ENCODE measurements at places on chromosomes 2 and 18.

DNA sequence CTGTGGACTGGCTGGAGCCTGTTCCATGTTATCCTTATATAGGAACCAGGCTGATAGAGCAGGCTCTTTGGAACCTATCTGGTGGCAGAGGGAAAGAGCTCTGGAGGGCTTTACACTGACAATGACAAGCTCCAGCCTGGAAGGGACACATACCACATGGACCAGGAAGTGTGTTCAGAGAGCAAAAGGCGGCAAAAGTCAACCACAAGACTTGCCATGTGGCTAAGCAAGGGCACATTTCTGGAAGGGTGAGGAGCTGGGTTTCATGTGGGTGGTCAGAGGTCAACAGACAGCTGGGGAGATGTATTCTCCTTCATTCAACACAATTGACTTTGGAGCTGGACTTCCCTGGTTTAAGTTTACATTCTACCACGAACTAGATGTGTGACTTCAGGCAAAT is 325.2 kb downstream of the DYSF start:
- no peak for DNase-seq

GRCh38 chr2:96315400-96316071 is 9.6 kb upstream of the ITPRIPL1 start:
- peak; percentile 23 for DNase-seq

DNA sequence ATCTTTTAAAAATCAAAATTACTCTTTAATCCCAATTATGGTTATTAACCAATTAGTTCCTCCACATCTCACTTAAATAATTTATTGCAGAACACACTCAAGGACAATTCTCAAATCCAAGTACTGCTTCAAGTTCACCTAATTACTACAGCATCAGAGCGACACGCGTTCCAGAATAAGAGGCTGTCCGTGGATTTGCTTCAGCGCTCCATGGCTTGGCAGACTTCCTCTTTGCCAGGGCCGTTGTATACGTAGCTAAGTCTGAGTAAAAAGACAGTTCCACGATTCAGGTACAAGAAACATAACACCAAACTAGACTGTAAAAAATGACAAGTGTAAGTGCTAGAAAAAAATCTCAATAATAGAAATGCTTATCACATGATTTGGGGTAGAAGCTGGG is 153.2 kb upstream of the MYT1L start:
- no peak for DNase-seq

GRCh38 chr2:61845320-61845719 is 8.5 kb downstream of the FAM161A start:
- DNase-seq: no peak

GRCh38 chr2:8435608-8436007 is 246.2 kb upstream of the ID2 start:
- DNase-seq: no peak

- DNase-seq: no peak
Measured at GRCh38 chr18:54135216-54135615, 89.3 kb downstream of the MBD2 start.

GRCh38 chr2:229838729-229839128 is 83.1 kb downstream of the TRIP12 start:
- DNase-seq: no peak

GRCh38 chr2:76270096-76270710 is 559.5 kb upstream of the GCFC2 start:
- DNase-seq: no peak

DNA sequence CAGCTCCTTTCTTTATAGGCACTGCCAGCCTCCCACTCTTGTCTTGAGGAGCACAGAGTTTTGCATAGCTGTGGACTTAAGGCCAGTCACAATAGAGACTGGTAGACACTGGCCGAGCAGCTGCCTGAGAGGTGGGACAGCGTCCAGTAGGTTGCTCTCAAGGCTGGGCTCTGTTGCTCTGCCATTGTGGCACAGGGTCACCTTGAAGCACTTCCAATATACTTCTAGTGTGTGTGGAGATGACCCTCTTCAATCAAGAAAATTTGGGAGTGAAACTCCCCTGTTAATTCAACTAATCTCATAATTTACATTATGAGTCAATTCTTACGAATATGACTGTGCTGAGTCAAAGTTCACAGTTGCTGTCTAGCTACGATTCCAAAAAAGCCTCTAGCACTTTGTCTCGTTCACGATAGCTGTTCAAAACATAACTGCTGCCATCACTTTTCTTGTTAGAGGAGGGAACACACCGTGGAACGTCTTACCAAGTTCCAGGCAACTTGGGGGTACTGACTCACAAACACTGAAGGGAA is 636.2 kb downstream of the EPHA4 start:
- no peak for DNase-seq

GRCh38 chr2:236662231-236663185 is 92.9 kb downstream of the ACKR3 start:
- DNase-seq: no peak

GRCh38 chr2:157903626-157904025 is 27.5 kb upstream of the ACVR1 start:
- no peak for DNase-seq

- DNase-seq: no peak
Measured at GRCh38 chr2:189679226-189679625, 4.8 kb downstream of the ANKAR start.

- DNase-seq: no peak
Measured at GRCh38 chr2:170571612-170572011, 143.5 kb upstream of the SP5 start.

DNA sequence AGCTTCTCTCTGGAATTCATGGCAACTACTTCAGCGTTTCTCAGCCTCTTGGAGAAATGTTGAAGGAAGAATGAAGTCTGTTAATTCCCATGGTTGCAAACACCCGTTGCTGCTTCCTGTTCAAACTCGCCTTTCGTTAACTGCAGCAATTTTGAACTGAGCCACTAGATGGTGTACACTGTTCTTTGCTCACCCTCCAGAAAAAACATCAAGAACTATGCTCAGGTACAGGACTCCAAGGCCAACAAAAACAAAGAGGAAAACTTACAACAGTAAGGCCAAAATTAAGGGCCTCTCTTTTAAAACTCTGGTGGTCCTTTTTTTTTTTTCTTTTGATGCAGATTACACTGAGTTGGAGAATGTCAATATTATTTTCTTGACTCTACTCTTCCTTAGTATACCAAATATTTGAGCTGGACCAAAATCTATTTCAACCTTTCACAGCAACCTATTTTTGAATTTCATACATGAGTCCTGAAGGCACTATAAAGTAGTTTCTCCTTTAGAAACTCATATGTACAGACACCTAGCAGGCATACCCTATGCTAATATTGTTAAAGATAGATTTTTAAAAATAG is 58.2 kb downstream of the KLHL14 start:
- DNase-seq: peak; percentile 25

DNA sequence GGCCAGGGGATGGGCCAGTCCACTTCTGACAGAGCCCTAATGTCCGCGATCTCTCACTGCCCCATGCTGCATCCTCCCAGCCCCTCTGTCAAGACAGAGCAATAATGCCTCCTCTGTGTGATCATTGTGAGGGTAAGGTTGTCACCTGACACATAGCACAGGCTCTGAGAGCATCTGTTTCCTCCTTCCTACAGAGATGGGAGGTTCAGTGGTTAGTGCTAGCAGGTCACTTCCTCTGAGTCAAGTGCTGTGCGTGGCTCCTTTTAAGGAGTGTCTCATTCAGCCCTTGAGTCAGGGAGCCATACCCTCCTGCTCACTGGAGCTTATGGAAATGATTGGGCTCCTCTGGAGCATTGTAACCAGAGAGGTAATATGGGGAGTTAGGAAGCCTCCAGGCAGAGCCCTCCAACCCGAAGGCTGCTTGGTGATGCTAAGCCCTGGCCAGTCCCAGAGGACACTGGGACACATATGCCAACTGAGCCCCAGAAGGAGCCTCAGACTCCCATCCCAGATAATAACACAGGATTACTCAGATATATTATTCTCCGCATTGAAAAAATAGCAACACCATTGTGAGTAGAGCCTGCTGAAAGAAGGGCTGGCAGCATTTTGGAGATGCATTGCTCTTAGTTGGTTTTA is 189.0 kb downstream of the GALNT1 start:
- no peak for DNase-seq

DNA sequence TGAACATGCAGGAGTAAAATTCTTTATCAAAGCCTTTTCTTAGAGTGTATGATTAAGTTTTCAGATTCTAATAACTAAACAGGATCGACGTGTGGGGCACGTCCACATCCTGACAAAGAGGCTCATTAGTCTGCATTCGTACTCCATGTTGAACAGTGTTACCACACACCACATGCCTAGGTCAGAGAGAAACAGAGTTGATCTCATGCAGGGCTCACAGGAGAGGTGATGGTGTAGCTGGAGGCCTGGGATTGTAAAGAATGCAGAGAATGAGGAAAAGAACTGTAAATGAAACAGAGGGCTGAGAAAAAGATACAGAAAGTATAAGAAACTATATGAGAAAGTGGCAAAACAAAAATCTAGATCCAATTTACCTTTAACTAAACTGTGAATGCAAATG is 632.5 kb downstream of the BCL11A start:
- no peak for DNase-seq

DNA sequence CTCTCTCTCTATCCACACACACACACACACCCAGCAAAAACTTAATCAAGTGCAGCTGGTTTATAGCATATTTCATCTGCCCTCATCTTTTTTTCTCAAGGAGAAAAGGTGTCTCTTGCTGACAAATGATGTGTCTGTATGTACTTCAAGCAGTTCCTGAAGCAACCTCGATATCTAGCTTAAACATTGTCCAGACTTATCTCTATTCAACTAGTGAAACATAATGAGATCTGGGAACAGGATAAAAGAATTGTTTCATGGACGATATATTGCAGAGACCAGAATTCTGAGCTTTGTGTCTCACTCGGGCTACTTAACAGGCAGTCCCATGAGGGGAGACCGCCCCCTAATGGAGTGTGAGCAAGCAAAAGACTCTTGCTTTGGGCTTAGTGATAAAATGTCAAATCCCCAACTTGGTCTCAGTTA is 929.2 kb upstream of the SOX11 start:
- no peak for DNase-seq

- DNase-seq: no peak
Measured at GRCh38 chr2:68753318-68753717, 18.7 kb downstream of the ARHGAP25 start.

- DNase-seq: no peak
Measured at GRCh38 chr18:44730803-44731529, 50.3 kb downstream of the SETBP1 start.

DNA sequence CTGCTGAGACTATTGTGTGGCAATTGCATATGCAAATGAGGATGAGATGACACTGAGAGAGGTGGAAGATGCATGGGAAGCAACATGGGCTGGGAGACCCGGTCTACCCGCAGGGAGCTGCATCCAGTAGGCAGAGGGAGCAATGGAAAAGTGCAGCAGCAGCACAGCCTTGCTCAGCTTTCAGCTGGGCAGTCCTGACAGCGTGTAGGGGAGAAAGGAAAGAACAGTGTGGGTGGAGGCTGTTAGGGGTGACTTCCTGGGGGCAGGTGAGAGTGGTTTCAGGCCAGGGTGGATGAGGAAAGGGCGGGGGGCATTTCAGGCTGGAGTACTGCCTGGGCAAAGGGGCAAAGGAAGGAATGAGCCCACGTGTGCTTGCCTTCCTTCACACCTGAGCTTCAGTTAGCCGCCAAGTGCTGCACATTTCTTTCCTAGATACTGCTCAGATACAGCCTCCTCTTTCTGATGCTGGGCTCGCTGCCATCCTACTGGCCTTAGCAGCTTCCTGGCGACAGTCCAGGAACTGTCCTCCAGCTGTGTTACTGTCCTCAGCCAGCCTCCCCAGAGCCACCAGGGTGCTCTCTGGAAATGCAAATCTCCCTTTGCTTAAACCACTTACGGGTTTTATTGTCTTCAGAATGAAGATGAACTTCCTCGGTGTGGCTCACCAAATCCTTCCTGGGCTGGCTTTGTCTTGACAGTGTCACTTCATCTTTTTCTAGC is 276.3 kb downstream of the TSN start:
- no peak for DNase-seq

DNA sequence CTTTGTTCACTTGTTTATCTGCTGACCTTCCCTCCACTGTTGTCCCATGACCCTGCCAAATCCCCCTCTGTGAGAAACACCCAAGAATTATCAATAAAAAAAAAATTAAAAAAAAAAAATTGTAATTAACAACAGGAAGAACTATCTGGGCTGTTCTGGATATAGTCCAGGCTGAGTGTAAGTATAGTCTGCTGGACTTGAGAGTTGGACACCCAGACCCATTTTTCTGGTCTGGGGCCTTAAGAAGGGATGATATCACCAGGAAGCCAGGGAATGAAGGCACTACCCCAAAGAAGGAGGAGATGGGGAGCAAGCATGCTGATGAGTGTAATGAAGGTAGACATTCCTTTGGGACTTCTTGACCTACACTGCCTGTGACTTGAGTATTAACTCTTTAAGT is 72.1 kb upstream of the ZFP36L2 start:
- DNase-seq: no peak

DNA sequence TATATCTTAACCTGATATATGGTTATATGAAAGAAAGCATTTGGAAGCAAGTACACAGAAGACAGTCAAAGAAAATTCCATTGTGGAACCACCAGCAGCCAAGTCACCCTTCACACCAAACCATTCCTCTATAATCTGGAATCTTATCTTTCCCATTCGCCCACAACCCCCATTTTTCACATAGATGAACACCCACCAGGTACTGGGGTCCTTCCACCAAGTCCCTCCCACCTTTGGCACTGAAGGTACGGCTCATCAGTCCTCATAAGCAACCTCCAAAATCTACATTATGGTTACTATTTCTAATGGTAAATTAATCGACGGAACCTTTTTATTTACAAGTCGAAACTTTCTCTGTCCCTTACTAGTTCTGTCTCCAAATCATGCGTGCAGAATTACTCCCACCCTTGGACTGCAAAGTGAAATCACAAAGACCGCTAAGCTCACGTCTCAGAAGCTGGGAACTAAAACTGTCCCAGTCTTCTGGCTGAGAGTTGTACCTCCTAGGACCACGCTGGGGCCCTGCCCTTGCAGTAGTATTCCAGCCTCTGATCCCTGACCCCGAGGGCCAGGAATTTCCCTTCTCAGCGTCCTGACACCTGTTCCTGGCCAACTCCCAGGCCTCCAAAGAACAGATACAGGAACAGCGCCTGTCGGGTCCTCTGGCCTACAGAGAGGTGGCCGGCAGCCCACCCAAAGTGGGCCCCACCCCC is 702 bp downstream of the OLA1 start:
- peak; percentile 13 for DNase-seq

GRCh38 chr2:106960683-106961161 is 74.8 kb upstream of the ST6GAL2 start:
- no peak for DNase-seq

- no peak for DNase-seq
Measured at GRCh38 chr2:179817181-179817841, 44.1 kb downstream of the ZNF385B start.

GRCh38 chr2:23939987-23940717 is at the start of gene UBXN2A:
Gene UBXN2A, plus strand, starts transcription at chr2:23940463. Its CDS starts 17,852 bp downstream, at chr2:23958315.
- peak; percentile 81 for DNase-seq
